GM23248 (cell line): ENCODE measurements at places on chromosomes 5 and 9. TPM values are rescaled to one million over a fixed set of nuclear protein-coding genes. Genes with fewer than 3 reads are reported as not detected.

NUTM2F gene
- total RNA-seq: not detected in 2 replicates

TXNDC8 gene
- total RNA-seq: not detected in 2 replicates

MEF2C gene
- 3.4 TPM in 2 replicates for total RNA-seq

C5orf58 gene
- total RNA-seq: not detected in 2 replicates

ZNF454 gene
- 0.97 and 1.9 TPM in 2 replicates for total RNA-seq

KCNN2 gene
- not detected in 2 replicates for total RNA-seq

PLEKHG4B gene
- total RNA-seq: not detected in 2 replicates

SPARC gene
- 5,563 and 6,520 TPM in 2 replicates for total RNA-seq

GHR gene
- total RNA-seq: 0.51 and 1.5 TPM in 2 replicates

ARPC5L gene
- 21.9 and 31.5 TPM in 2 replicates for total RNA-seq

GRIN1 gene
- total RNA-seq: 0.76 TPM in 1 of 2 replicates, not detected in the other

ANKRD18A gene
- not detected in 2 replicates for total RNA-seq

TNC gene
- 319 and 372 TPM in 2 replicates for total RNA-seq

OR2Y1 gene
- not detected in 2 replicates for total RNA-seq

DNA sequence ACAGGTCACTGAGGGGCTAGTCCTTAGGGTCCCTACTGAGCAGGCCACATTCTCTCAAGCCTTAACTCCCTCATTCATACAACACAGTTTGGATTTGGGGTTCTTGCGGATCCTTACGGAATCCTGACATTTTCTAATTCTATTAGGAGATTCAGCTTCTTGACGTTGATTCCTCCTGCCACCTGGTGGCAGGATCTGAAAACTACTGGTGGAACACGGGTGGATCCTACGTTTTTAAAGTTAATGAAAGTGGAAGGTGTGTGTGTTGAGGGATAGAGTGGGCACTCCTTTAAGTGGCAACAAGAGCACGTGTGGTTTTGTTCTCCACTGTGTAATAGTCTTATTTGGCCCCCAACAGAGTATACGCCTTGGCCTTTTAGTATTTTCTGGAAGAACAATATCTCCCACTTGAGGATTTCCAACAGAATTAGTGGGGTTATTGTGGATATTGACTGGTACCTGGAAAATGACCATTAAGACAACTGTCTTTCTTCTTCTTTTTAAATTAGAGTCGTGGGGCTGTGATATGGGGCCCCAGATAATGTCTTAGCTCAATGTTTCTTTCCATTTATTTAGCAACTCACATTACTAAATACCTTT lies 25.2 kb downstream of the SLC28A3 start:
- peak; percentile 70 for DNase-seq
- H3K36me3 ChIP-seq: no peaks in the 10 kb centered on the region
- no peaks in the 10 kb centered on the region for H3K27me3 ChIP-seq
- peaks cover 4% of the 10 kb centered on the region for H3K4me1 ChIP-seq

- no peaks in the 10 kb centered on the region for H3K36me3 ChIP-seq
- H3K4me3 ChIP-seq: no peak overlapping the region
- DNase-seq: peak; percentile 78
- H3K4me1 ChIP-seq: no peaks in the 10 kb centered on the region
- peaks cover 7% of the 10 kb centered on the region; the same call in 1 of the 2 replicates for H3K27me3 ChIP-seq
Measured at GRCh38 chr5:168592014-168592368, 12.8 kb upstream of the PANK3 start.

DNA sequence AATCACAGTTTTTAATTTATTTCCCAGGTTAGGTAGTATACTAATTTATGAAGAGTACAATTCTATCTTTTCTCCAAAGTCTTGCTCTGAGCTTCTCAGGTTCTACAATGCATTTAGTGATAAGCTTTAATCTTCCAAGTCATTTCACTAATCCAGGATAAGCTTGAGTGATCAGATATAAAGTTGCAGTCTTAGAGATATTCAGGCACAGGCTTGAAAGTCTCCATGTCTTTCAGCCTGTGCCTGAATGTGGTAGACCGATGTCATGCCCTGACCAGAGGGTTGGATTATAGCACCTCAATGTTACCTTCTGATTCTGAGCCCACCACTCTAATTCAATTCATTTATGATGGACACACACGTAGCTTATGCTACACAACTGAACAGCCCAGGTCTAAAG lies 3.2 kb downstream of the CRHBP start:
- H3K4me1 ChIP-seq: no peaks in the 10 kb centered on the region
- H3K36me3 ChIP-seq: no peaks in the 10 kb centered on the region
- no peak overlapping the region for H3K27ac ChIP-seq
- no peak overlapping the region for H3K4me3 ChIP-seq
- peaks cover 48% of the 10 kb centered on the region for H3K27me3 ChIP-seq

- no peaks in the 10 kb centered on the region for H3K36me3 ChIP-seq
- H3K4me1 ChIP-seq: no peaks in the 10 kb centered on the region
- DNase-seq: no peak
- no peak overlapping the region for H3K4me3 ChIP-seq
Measured at GRCh38 chr5:112200131-112200530, 218.9 kb downstream of the EPB41L4A start.

GRCh38 chr5:173010021-173010420 lies 26.4 kb downstream of the ATP6V0E1 start:
- peak; percentile 58 for DNase-seq
- H3K27me3 ChIP-seq: no peaks in the 10 kb centered on the region
- H3K4me3 ChIP-seq: no peak overlapping the region
- H3K27ac ChIP-seq: no peak overlapping the region
- peaks cover 4% of the 10 kb centered on the region; the same call in 1 of the 2 replicates for H3K4me1 ChIP-seq

DNA sequence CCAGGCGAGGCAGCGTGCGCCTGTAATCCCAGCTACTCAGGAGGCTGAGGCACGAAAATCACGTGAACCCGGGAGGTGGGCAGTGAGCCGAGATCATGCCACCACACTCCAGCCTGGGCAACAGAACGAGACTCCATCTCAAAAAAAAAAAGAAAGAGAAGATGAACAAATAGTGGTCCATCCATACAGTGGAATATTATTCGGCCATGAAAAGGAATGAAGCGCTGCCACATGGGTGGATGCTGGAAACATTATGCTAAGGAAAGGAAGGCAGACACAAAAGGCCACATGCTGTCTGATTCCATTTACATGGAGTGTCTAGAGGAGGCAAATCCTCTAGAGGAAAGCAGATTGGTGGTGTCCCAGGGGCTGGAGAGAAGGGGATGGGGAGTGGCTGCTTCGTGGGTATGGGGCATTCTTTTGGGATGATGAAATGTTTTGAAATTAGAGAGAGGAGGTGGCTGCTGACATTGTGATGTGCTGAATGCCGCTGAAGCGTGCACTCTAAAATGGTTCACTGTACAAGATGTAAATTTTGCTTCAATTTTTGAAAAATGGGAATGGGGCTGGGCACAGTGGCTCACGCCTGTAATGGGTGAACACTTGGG lies 17.0 kb downstream of the PLPP7 start:
- no peaks in the 10 kb centered on the region for H3K36me3 ChIP-seq
- H3K4me1 ChIP-seq: no peaks in the 10 kb centered on the region
- no peaks in the 10 kb centered on the region for H3K27me3 ChIP-seq

DNA sequence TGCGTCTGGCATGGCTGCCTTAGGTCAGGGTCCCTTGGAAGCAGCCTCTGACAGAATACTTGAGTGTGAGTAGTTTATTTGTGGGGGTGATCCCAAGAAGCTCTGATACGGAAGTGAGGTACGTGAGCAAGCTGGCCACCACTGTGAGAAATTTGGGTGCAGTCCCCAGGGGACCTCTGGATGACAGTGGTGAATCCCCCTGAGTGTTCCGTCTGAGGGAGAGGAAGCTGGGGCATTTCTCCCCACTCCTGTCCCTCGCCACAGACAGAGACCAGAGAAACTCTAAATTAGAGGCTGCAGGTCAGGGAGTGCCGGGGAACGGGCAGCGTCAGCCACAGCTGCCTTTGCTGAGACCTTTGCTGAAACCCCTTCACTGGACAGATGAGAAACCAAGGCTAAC lies 155.9 kb upstream of the COL5A1 start:
- DNase-seq: no peak
- H3K4me1 ChIP-seq: peaks cover 10% of the 10 kb centered on the region
- no peaks in the 10 kb centered on the region for H3K36me3 ChIP-seq
- H3K4me3 ChIP-seq: no peak overlapping the region
- H3K27ac ChIP-seq: no peak overlapping the region

- H3K4me1 ChIP-seq: no peaks in the 10 kb centered on the region
- H3K36me3 ChIP-seq: no peaks in the 10 kb centered on the region
- no peak overlapping the region for H3K27ac ChIP-seq
- H3K4me3 ChIP-seq: no peak overlapping the region
- no peaks in the 10 kb centered on the region for H3K27me3 ChIP-seq
Measured at GRCh38 chr9:125841444-125841843, 94.3 kb downstream of the PBX3 start.

DNA sequence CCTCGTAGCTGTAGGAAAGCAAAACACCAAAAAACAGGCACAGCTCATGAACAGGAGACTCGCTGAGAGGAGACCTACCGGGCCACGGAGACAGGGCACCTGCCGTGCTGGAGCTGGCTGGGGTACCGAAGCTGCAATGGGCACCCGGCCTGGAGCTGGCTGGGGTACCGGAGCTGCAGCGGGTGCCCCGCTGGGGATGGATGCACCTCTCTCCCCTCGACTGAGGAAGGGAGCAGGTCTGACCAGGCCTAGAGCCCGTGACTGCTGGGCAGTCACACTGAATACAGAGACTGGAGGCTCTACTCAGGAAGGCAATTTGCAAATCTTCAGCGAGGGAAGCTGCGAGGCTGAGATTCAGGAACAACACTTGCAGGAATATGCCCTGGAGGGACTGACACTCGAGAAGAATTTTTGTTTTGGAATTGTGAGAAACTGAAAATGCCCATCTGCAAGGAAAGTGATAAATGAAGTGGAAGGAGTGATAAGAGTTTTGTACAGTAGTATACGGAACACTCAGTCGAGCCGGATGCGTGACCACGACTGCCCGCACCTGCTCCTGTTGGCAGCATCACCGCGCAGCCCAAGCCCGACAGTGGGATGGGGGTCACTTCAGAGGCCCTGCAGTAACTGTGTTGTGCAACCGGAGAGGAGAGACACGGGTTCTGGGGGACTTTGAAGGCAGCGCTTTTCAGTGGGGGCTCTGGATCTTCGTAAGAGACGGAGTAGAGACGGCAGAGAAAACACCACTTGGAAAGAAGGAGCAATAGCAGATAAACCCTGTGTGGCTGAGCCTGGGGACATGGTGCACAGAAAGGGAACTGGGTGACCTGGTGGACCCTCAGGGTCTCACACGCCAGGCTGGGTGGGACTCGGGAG lies 27.9 kb upstream of the LPCAT1 start:
- H3K4me3 ChIP-seq: 0 out of 2 replicates have a peak overlapping the region, but pooled peaks have one; percentile 46
- H3K4me1 ChIP-seq: peaks cover 10% of the 10 kb centered on the region

DNA sequence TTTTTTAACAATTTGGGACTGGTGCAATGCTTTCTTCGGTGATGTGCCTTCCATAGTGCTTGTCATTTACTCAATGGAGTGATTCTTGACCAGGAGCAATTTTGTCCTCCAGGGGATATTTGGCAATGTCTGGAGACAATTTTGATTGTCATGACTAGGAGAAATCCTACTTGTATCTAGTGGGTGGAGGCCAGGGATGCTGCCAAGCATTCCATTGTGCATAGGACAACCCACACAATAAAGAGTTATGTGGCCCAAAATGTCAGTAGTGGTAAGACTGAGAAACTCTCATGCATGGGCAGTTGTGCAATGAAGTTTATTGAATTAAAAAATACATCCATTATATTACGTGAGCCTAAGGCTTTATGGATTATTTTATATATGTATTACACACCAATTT lies 70.5 kb downstream of the FOCAD start:
- DNase-seq: peak; percentile 67
- no peaks in the 10 kb centered on the region for H3K27me3 ChIP-seq
- peak overlapping the region; percentile 20 for H3K4me3 ChIP-seq

- peak; percentile 50 for DNase-seq
- H3K36me3 ChIP-seq: peaks cover 6% of the 10 kb centered on the region; the same call in 1 of the 2 replicates
Measured at GRCh38 chr5:219991-220390, 1.9 kb downstream of the SDHA start.

GRCh38 chr5:147490989-147491388 lies 18.9 kb downstream of the DPYSL3 start:
- no peak for DNase-seq
- H3K27me3 ChIP-seq: no peaks in the 10 kb centered on the region
- no peaks in the 10 kb centered on the region for H3K4me1 ChIP-seq
- no peak overlapping the region for H3K27ac ChIP-seq

DNA sequence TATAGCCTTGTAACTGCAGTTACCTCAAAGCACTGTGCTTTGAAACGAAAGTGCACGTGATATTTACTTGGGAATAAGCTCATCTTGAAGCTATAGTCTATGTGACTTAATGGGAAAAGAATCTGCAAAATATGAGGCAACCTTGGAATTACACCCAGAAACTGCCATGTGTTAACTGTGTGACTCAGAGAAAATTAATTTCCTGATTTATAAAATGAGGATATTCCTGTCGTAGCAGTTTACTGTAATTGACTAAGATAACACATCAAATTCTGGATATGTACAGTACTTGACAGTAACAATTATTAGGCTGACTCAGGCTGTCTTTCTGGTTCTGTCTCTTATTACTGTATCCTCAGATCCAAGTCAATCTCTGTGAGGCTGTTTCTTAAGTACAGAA lies 1079.9 kb upstream of the ACO1 start:
- no peak overlapping the region for H3K27ac ChIP-seq
- H3K4me1 ChIP-seq: peaks cover 9% of the 10 kb centered on the region
- peak; percentile 72 for DNase-seq

GRCh38 chr5:21856987-21857386 lies 996.2 kb downstream of the CDH12 start:
- no peak overlapping the region for H3K4me3 ChIP-seq
- DNase-seq: no peak
- no peaks in the 10 kb centered on the region for H3K4me1 ChIP-seq
- no peaks in the 10 kb centered on the region for H3K36me3 ChIP-seq

- no peak for DNase-seq
- no peak overlapping the region for H3K4me3 ChIP-seq
- H3K36me3 ChIP-seq: peaks cover 33% of the 10 kb centered on the region
- peaks cover 12% of the 10 kb centered on the region for H3K4me1 ChIP-seq
- no peaks in the 10 kb centered on the region for H3K27me3 ChIP-seq
- H3K27ac ChIP-seq: no peak overlapping the region
Measured at GRCh38 chr5:150118561-150119229, 32.3 kb upstream of the CSF1R start.

DNA sequence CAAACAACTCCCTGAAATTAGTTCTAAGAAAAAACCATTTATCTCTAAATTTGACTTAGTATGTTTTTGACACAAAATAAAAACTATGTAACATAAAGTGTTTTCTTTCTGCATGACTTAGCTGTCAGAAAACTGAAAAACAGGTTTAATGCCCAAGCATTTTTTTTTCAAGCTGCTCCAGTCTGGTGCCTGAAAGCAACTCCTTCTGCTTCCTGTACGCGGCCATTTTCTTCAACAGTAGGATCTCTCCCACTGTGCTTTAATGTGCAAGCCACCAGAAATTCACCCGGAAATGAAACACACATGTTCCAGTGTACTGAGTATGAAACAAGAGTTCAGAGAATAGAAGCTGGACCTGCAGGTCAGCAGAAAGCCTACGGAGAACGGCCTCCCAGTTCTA lies 161.2 kb downstream of the MED27 start:
- no peak overlapping the region for H3K4me3 ChIP-seq
- no peaks in the 10 kb centered on the region for H3K4me1 ChIP-seq
- no peak overlapping the region for H3K27ac ChIP-seq

GRCh38 chr5:135643881-135644766 lies 65.3 kb upstream of the CXCL14 start:
- peaks cover 9% of the 10 kb centered on the region for H3K27me3 ChIP-seq
- DNase-seq: no peak
- no peaks in the 10 kb centered on the region for H3K4me1 ChIP-seq

- no peaks in the 10 kb centered on the region for H3K27me3 ChIP-seq
- no peak for DNase-seq
- H3K4me3 ChIP-seq: no peak overlapping the region
- H3K36me3 ChIP-seq: peaks cover 17% of the 10 kb centered on the region; the same call in 1 of the 2 replicates
- no peak overlapping the region for H3K27ac ChIP-seq
- H3K4me1 ChIP-seq: peaks cover 21% of the 10 kb centered on the region
Measured at GRCh38 chr9:128101231-128101661, 26.3 kb downstream of the PTGES2 start.

GRCh38 chr5:154301726-154302125 lies 111.2 kb downstream of the GALNT10 start:
- H3K4me1 ChIP-seq: no peaks in the 10 kb centered on the region
- H3K27ac ChIP-seq: no peak overlapping the region
- DNase-seq: no peak
- H3K4me3 ChIP-seq: no peak overlapping the region
